ENCODE measurements at places on chromosomes 5 and 9. TPM values are rescaled to one million over a fixed set of nuclear protein-coding genes. Genes with fewer than 3 reads are reported as not detected.

Gene PRUNE2
- not detected for total RNA-seq

Gene PCA3
- total RNA-seq = not detected

Gene LHX3
- 0.09 TPM for total RNA-seq

Gene CCDC180
- total RNA-seq = 0.25 TPM

Gene FAM193B
- 28.4 TPM for total RNA-seq

Gene TRIM7
- total RNA-seq = 42.8 TPM

Gene OGN
- total RNA-seq = not detected

Gene TAF11L10
- not detected for total RNA-seq
